Osteocyte (in vitro differentiated cells): ENCODE measurements at places on chromosomes 5 and 9.

DNA sequence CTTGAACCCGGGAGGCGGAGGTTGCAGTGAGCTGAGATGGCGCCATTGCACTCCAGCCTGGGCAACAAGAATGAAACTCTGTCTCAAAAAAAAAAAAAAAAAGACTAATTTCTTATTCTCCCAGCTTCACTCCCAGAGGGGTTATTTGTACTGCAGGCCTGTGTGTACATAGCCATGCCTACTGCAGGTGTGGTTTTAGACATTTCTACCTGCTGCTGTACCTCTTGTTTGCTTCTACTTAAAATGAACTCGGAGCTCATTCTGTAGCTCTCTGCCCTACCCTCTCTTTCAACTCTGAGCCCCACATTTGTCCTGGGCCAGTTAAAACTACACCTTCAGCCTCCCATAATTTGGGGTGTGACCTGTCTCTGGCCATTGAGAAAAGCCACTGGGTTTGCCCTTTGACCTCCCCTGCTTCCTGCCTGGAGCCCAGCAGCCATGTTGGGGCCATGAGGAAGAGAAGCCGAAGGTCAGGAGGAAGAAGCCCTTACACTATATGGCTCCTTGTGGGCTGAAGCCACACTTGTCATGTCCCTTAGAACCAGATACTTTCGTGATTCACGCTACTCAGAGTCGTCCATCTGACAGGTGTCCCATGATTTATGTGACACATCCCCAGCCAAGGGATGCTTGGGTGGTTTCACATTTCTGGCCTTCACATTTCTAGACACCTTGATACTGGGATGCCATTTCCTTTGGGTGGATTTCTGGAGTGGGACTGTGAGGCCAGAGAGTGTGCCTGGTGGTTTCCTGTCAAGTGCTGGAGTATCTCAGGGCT is 9.4 kb upstream of the CARD19 start:
- peak; percentile 46 for DNase-seq

DNA sequence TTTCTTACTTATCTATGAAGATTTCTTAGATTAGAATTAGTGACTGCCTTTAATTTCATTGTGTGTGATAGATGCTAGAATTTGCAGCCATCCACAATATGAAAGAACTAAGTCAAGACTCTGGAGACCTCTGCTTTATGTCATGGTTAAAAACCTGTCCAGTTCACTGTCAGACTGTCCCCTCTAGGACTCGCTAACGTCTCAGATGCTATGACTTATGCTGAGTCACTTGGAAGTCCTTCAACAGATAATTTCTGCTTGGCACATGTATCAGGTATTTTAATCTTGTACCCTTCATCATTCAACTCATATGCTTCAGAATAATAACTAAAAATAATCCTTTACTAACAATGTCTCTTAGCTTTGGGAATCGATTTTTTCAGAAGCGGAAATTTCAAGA is 230.5 kb upstream of the DMAC1 start:
- DNase-seq = no peak

DNA sequence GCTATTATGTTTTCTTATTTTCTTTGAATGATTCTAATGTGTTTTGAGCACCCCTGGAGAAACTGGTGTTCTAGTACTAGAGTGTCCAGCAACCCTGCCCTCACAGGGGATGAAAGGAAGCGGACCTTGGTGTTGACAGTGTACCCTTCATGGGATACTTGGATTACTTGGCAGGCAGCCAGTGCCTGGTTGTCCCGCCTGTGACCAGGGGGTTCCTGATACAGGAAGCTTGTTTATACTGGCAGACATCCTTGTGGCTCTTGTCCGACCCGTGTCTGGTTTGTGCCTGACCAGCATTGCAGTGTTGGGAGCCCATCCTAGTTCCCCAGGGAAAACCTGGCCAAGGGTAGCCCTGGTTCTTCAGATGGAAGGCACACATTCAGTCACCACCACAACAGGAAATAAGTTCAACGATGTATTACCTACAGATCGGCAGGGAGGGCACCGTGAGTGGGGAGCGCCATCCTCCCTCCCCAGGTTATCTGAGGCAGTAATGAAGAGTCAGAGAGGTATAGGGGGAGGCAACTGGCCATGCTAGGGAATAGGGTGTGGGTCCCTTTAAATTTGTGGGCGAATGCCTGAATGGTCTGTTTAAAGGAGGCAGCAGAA is 47.3 kb downstream of the CACNA1B start:
- DNase-seq = peak; percentile 70

- no peak for DNase-seq
Measured at GRCh38 chr5:119344231-119344630, 11.6 kb upstream of the TNFAIP8 start.

DNA sequence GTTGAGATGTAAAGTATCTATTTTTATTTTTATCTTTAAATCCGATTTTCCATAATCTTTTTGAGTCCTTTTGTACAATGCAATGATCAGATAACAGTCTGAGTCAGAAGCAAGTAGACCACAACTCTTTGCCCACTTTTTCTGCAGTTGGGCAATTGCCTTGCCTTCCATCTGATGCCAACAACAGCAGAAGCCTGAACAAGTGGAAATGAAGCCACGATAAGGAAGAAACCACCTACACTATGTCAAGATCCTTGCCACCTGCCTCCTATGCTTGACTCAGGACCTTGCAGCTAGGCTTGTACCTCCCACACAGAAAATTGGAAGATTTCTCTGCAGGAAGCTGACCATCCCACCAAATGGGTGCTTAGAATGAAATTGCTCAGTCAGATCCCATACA is 78.6 kb downstream of the ANXA1 start:
- DNase-seq = no peak

GRCh38 chr9:88077071-88077617 is 61.1 kb downstream of the SPATA31C2 start:
- DNase-seq = no peak

- DNase-seq = no peak
Measured at GRCh38 chr9:130845901-130846481, 10.9 kb downstream of the ABL1 start.

GRCh38 chr9:128361986-128362646 is 9.1 kb upstream of the URM1 start:
- DNase-seq = peak; percentile 93

DNA sequence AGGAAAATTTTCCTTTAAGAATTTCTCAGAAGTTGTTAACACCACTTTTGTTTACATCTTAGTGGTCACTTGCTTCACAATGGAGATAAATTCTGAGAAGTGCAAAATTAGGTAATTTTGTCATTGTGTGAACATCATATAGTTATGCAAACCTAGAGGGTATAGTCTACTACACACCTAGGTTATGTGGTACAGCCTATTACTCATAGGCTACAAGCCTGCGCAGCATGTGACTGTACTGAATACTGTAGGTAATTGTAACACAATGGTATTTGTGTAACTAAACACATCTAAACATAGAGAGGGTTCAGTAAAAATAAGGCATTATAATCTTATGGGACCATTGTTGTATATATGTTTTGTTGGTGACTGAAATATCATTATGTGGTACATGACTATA is 388.7 kb upstream of the POU5F2 start:
- no peak for DNase-seq

DNA sequence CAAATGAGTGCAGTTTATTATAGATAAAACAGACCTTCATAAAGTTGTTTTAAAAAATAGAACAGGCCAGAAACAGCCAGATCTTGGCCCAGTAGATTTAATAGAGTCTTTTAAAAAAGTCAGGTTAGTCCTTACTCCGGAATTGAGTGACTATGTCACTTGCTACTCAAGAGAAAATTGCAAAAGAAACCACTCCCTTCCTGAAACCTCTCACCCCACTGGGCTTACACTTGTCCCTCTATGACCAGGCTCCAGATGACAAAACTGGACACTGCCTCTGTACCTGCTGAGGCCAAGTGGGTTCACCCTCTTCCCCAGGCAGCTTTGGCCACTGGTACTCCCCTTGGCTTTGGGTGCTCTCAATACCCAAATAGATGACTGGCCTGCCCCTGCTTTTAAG is 357.2 kb upstream of the TRPC7 start:
- DNase-seq = no peak

DNA sequence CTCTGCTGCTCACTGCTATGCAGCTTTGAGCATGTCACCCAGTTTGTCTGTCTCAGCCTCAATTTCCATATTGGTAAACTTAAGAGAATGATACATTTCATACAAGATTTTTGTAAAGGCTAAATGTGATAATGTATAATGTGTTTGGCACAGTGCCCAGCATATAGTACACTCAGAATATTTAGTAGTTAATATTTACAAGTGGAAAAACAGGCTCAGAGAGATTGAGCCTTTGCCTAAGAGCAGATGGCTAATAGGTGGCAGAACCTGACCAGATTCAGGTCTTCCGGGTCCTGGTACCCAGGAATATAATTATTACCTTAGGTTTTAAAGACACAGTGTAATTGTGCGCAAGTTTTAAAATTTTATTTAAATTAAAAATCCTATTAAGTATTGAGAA is 46.8 kb upstream of the KIAA1958 start:
- no peak for DNase-seq

DNA sequence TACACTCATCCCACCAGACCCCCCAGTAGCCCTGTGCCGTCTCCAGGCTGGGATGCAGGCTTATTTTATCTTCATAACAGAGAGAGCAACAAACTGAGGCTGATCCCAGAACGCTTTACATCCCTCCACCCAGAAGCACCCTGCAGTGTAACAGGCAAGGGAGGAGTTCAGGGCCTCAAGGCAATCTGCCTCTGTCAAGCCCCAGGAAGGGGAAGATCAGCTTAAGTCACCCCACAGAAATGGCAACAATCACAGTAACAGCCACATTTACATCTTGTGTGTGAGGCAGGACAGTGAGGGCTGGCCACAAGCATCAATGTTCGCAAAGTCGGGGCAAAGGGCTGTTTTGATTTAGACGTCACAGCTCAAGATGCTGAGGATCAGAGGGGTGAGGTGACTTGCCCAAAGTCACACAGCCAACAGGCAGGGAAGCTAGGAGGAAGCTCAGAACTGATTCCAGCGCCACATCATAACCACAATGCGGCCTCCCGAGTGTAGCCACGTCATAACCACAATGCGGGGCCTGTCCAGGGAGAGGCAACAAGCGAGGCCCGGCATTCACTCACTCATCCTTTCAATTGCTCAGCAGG is 14.4 kb downstream of the STK10 start:
- DNase-seq = no peak

- DNase-seq = no peak
Measured at GRCh38 chr5:102834438-102834964, 79.4 kb downstream of the PAM start.

GRCh38 chr5:111853748-111854147 is 96.8 kb upstream of the NREP start:
- no peak for DNase-seq

DNA sequence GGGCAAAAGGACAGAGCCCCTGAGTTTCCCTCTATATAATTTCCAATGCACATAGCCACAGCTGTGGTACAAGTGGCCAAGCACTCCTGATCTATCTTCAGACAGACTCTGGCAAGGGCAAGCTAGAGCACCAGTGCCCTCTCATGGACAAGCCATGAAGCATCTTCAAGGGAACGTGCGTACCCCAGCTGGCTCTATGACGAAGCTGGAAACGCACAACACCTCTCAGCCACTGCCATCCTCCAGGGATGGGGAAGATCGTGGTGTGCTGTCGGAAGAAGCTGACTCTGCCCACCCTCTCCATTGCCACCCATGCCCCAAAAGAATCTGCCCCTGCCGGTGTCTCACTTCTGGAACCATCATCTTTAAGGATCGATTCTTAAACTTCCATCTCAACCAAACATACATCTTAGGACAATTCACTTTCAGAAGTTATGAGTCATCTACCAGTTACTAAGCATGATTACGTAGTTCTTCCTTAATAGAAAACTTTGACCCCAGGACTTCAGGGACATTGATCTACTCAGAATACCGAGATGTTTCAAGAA is 482.9 kb downstream of the AGTPBP1 start:
- no peak for DNase-seq
